CD4-positive, CD25-positive, alpha-beta regulatory T cell (primary cell): ENCODE measurements at places on chromosomes 2 and 18. TPM values are rescaled to one million over a fixed set of nuclear protein-coding genes. Genes with fewer than 3 reads are reported as not detected.

DNA sequence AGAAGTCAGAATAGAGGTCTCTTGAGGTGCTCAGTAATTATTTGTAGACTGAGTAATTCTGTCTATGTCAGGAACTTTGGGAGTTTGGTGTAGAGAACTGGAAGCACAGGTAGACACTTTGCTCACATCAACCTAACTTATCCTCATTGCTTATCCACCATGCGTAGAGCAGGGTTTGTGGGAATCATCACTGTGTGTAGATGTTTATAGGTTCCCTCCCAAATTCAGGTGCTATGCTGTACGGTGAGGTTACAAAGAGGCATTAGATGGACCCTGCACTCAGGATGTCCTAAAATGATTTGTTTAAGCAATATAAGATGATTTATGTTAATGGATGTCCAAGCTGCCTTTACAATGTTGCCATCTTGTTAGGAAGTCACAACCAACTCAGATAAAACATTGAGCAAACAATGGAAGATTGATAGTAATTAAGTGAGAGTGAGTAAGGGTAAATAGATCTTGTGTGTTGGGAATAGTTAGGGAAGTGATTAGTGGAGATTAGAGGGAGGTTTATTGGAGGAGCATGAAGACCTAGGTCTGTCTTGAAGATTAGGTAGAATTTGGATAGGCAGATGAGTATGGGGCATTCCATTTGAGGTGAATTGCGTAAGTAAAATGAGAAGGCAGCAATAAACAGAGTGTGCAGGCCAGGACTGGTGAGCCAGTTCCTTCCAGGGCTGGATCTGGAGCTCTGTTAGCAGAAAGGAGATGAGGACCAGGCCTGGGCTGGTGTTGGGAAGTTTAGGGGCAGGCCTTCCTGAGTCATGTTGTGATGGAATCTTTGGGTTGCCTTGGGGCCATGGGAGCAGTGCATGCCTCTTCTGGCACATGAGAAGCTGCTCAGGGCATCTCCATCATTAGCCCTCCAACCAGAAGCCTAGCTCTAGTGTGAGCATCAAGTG is 12.1 kb downstream of the EPAS1 start:
- DNase-seq: no peak

The GKN2 gene
- total RNA-seq: not detected

DNA sequence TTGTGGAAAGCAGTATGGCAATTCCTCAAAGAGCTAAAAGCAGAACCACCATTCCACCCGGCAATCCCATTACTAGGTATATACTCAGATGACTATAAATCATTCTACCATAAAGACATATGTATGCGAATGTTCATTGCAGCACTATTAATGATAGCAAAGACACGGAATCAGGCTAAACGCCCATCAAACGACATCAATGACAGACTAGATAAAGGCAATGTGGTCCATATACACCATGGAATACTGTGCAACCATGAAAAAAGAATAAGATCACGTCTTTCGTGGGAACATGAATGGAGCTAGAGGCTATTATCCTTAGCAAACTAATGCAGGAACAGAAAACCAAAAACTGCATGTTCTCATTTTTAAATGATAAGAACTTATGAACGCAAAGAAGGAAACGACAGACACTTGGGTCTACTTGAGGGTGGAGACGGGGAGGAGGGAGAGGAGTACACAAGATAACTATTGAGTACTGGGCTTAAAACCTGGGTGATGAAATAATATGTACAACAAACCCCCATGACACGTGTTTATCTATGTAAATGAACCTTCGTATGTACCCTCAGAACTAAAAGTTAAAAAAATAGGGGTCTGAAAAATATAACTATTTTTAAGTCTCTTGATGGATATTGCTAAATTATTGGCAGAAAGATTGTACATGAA is 32.0 kb upstream of the CYTIP start:
- no peak for DNase-seq

DNA sequence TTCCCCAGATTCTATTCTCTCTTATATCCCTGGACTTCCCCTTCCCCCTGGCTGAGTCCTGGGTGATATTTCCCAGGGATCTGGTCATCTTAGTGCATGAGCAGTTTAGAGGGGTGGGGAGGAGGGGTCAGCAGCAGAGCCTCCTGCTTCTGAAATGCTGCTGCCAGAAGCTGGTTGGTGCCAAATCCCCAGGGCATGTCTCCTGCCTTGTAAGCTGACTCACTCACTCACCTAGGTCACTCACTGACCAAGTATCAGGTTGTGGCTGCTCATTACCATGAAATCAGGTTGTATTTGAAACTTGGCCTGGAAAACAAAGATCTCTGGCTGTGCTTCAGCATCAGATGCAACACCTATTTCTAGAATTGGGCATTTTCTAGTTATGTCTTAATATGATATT is 14.3 kb downstream of the GPR39 start:
- no peak for DNase-seq

- DNase-seq: no peak
Measured at GRCh38 chr2:186399082-186399644, 86.9 kb upstream of the ZC3H15 start.

- no peak for DNase-seq
Measured at GRCh38 chr2:109305490-109306167, 176.6 kb downstream of the SH3RF3 start.

The PCARE gene
- not detected for total RNA-seq

The CETN1 gene
- total RNA-seq: not detected

- no peak for DNase-seq
Measured at GRCh38 chr18:9070212-9070611, 32.3 kb upstream of the NDUFV2 start.

The DLGAP1 gene
- total RNA-seq: 5.4 TPM
